CD4-positive, alpha-beta T cell treated with Interleukin-1 beta for 1 hour (primary cell): ENCODE measurements at places on chromosomes 5 and 9.
A peak's percentile ranks its signal among the peaks of the same experiment; 100 is the strongest.

DNA sequence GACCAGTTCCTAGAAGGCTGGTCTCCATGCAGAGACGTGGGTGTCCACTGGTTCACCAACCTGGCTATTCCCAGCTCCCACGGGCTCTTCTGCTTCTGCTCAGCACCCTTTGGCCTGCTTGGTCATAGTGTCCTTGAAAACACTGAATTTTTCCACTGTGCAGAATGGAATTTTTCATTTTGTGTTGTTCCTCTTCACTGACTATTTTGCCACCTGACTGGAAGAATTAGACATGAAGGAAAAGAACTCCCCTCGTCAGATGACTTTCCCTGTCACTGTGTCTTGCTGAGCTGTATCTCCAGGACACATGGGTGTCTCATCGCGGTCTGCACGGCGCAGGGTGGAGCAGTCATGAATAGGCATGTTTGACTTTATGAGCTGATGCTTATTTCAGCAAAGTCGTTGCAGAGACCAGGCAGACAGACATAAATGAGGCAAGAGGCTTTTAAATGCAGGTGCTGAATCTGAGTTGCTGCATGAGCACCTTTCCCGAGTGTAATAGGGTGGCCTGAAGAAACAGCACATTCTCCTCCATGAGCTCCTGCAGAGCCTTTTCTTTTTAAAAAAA lies 50.2 kb upstream of the SEMA4D start:
- no peak for DNase-seq

DNA sequence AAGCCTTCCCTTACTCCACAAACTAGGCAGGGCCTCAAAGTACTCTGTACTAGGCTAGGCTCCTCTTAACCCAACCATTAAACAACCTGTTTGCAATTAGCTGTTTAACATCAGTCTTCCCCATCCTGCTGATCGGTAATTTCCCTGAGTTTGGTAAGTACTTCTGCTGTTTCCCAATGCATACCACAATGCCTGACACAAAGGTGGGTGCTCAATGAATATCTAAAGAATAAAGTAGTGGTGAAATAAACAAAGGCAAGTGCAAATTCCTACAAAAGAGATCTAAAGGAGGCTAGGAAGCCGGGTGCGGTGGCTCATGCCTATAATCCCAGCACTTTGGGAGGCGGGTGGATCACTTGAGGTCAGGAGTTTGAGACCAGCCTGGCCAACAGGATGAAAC lies 25.0 kb downstream of the FBXW2 start:
- no peak for DNase-seq

GRCh38 chr5:67875601-67876000 lies 340.0 kb upstream of the PIK3R1 start:
- no peak for DNase-seq

GRCh38 chr9:96021551-96022444 lies 146.3 kb downstream of the ERCC6L2 start:
- DNase-seq = no peak

GRCh38 chr9:84758817-84759216 lies 89.3 kb downstream of the NTRK2 start:
- no peak for DNase-seq

GRCh38 chr9:110880189-110880588 lies 158.1 kb downstream of the LPAR1 start:
- no peak for DNase-seq

- no peak for DNase-seq
These were observed 75.5 kb upstream of the UNC5A start for GRCh38 chr5:176734756-176735342.

DNA sequence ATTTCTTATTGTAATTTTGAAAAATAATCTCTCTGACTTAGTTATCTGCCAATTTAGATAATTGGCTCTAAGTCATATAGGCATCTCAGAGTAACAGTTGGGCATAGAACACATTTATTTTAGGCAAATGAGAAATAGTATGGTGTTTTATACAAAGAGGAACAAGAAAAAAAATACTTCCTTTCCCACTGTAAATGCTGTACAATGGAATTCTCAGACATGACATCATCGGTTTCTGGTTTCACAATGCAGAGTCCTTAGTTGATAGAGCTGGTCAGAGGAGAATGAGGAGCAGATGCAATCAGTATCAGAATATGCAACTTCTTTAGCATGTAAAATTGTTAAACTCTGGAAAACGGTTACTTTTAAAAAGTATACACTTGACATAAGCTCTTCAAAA lies 49.4 kb downstream of the PLK2 start:
- no peak for DNase-seq

DNA sequence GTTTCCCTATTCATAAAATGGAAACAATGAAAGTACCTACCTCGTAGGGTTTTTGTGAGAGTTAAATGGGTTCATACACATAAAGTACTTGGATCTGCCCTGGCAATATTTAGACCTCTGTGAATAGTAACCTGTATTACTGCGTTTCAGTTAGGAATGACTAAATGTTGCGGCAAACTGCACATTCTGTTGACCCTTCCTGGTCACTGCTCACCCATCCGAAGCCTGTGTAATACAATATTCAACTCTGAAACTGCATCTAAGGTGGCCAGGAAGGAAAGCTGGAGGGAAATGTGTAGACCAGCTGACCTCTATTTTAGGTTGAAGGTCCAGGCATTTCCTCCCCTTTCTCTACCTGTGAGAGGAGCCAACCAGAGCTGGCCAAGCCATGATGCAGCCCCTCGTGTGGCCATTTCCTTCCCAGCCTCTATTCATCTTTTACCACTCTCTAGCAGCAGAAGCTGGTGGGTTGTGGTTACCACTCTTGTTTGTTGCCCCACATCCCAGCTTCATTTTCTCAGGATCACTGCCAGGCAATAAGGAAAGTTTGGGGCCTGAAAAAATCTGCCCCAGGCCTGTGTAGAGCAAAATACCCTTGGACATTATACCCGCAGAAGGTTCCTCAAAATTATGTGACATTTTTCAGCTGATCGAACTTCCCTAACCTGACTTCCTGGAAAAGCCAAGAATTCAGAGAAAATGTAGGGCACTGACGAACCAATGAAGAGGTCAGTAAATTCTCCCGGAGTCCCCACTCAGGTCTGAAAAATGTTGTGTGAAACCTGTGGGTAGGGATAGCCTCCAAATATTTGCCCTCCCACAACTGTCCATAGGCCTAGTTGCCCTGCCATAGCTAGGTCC lies 20.5 kb upstream of the PDCD1LG2 start:
- DNase-seq = no peak

GRCh38 chr5:111765613-111766571 lies 8.9 kb upstream of the NREP start:
- no peak for DNase-seq

DNA sequence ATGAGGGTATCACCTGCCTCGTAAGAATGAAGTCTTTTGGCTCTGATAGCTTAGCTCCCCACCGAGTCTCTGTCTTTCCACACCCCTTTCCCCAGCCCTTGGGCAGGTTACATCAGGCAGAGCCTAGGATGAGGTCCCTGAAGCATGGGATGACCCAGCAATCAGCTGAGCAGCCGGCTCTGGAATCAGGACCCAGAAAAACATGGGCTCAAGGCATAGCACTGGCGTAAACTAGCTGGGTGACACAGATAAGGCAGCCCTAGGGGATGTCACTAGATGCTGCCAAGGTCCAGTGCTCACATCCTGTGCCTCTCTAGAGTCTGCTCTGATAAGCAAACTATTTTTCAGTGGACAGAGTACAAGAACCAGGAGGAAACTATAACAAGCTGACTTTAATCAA lies 26.6 kb downstream of the IDNK start:
- no peak for DNase-seq

DNA sequence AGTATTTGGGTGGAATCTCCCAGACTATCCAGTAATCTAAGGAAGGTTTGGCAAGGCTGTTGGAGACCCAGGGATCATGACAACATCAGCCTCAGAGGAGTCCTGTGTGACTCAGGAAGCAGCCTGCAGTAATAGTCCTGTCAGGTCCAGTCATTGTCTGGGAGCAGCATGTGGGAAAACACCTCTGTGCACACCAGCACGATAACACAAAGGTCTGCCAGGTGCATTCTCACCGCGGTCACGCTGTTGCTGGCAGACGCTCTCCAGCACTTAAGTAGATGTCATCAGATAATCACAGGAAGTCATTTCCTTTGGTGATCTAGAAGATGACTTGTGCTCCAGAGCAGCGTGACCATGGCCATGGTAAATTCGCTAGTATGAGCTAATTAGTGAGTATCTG lies 99.2 kb upstream of the IQGAP2 start:
- peak; percentile 42 for DNase-seq

GRCh38 chr5:116494784-116495450 lies 79.7 kb downstream of the SEMA6A start:
- no peak for DNase-seq

DNA sequence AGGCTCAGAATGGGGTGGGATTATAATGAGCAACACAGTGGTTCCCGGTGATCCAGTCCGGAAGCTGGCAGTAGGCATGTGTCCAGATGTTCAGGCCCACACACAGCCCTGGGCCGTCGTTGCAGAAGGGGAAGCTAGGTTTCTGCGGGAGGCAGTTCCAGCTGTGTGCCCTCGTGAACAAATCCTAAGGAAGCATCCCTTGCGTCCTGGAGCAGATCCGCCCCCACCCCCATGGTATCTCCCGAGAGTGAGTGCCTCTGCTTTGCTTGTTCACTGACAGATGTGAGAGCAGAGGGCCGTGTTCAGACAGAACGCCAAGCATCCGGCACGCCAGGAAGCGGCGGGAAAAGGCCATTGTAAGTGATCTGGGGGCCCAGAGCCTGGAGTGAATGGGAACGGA lies 104.8 kb downstream of the PDE6A start:
- no peak for DNase-seq

GRCh38 chr9:89304020-89304833 lies 6.8 kb upstream of the CKS2 start:
- no peak for DNase-seq

- no peak for DNase-seq
These were observed 119.7 kb upstream of the CCDC152 start for GRCh38 chr5:42636946-42637345.

- DNase-seq = no peak
These were observed 111.1 kb upstream of the MVB12B start for GRCh38 chr9:126215486-126215885.

GRCh38 chr9:19641046-19641445 lies 147.8 kb downstream of the SLC24A2 start:
- DNase-seq = no peak
